ENCODE measurements at places on chromosomes 13 and 19.
A peak's percentile ranks its signal among the peaks of the same experiment; 100 is the strongest.

DNA sequence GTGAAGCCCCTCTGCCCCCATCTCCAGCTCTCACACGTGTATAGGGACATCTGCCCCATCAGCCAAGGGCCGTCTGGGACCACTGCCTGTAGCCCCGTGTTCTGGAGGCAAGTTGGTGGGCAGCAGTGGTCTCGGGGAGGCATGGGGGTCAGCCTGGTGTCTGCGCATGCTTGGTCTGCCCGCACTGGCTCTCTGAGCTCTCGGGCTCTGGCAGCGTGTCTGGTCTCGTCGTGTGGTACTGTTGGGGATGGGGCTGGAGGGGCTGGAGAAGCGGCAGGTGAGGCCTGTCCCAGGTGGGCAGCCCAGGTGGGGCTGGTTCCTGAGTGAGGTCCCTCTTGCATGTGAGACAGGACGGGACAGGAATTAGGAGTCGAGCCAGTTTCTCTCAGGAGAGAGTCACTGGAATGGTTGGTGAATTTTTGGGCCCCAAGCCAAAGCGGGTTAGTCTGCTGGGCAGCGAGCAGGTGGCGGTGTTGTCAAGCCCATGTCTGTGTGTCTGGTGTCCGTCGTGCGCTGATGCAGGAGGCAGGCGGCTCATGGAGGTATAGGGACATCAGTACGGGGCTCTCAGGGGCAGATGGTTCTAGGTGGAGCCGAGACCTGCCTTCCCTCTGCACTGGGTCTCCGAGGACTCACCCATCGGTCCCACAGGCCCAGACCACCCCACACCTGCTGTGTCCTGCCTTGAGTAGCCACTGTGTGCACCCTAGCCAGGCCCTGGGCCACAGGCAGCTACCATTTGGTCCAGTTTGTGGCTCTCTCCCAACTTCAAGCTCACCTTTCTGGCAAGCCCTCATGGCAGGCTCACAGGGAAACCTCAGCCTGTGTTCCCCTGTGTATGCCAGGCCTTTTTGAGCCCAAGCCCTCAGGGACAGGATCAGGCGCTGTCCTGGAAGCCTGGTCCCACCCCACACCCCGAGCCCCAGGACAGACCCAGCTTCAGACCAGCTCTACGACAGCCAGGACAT lies 18.2 kb downstream of the COMP start:
- no peak for DNase-seq

DNA sequence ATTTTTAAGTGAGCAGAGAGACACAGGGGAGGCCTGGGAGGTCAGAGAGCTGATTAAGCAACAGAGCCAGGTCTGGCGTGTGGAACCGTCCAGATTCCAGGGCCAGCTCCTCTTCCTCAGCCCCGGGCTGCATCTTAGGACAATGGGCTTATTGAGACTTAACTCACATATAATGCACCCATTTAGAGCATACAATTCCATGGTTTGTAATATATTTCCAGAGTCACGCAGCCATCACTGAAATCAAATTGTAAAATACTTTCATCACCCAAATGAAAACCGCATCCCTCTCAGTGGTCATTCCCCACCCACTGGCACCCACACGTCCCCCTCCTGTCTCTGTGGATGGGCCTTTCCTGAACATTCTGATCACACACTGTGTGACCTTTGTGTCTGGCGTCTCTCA lies 2.1 kb upstream of the HMG20B start:
- peak; percentile 87 for DNase-seq

GRCh38 chr19:18995804-18996241 lies 37.5 kb downstream of the SUGP2 start:
- peak; percentile 95 for DNase-seq

GRCh38 chr13:49610176-49610575 lies 18.1 kb upstream of the ARL11 start:
- DNase-seq, result no peak

- DNase-seq, result peak; percentile 98
Measured at GRCh38 chr19:16327911-16328823, 3.5 kb downstream of the KLF2 start.

DNA sequence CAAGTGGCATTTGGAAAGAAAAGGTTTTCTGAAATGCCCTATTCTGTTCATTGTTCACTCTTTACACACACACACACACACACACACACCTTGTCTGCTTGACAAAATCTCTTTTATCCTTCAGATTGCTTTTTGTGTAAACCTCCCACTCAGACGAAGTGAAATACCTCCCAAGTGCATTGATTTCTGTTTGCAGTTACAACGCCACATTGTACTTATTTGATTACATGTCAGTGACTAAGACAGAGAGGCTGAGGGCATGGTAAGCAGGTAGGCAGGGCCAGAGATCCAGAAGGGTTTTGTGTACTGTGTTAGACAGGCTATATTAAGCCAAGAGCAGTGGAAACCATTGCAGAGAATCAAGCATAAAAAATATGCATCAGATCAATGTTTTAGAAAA lies 561.8 kb downstream of the GPC6 start:
- DNase-seq, result no peak

GRCh38 chr13:32553720-32554119 lies 15.1 kb upstream of the N4BP2L2 start:
- DNase-seq, result no peak

DNA sequence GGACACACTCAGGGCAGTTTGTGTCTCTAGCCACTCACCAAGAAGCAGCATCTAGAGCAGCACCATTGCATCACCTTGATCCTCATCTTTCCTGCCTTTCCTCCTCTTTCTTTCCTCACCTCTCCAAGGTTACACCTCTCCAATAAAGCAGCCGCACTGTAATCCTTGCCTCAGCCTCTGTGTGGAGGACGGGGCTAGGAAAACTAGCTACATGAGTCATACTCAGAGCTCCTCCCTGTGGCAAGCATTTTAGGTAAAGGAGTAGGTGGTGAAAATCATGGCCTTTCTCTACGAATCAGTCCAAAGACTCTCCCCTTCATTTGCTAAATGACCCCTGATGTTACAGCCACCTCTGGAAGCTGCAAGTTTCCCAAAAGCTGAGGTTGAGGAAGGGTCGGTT lies 108.9 kb downstream of the DNAJC15 start:
- DNase-seq, result no peak

- no peak for DNase-seq
Measured at GRCh38 chr19:22523940-22524339, 101.8 kb upstream of the ZNF98 start.

- no peak for DNase-seq
Measured at GRCh38 chr13:102944821-102945220, 99.0 kb downstream of the ERCC5 start.

- DNase-seq, result no peak
Measured at GRCh38 chr19:46180701-46181387, 32.8 kb downstream of the IGFL2 start.

- no peak for DNase-seq
Measured at GRCh38 chr13:28942906-28943305, 122.8 kb downstream of the MTUS2 start.

DNA sequence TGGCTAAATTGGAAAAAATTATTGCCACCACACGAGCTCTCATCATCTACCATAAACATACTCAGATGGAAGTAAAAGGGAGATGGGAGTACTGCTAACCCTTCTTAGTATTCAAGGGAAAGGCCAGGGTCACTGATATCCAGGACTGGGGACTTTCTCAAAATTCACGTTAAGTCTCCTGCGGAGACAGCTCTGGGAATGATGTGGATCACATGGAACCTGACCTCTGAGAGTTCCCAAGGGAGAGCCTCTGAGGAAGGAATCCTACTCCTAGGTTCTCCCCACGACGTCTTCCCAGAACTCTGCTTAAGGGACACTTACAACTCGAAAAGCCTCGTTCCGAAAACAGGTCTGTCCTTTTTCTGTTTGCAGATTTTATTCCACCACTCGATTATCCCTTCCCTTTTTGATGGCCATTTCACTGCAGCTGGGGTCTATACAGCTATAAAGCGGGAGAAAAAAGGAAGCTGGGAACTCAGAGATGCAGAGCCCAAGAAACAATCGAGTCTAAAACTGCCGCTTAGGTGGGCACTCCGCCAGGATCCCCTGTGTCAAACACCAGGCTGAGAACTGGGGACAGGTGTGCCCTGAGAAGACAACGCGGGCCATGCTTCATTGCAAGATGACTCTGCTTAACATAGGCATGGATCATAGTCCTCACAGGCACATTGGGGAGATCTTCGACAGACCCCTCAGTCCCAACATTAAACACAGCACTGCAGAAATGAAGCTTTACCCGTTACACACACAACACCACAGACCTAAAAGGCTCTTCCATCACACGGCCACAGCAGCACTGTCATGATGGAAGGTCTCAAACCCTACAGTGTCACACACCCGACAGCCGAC lies 823 bp upstream of the ZNF567 start:
- DNase-seq, result no peak

DNA sequence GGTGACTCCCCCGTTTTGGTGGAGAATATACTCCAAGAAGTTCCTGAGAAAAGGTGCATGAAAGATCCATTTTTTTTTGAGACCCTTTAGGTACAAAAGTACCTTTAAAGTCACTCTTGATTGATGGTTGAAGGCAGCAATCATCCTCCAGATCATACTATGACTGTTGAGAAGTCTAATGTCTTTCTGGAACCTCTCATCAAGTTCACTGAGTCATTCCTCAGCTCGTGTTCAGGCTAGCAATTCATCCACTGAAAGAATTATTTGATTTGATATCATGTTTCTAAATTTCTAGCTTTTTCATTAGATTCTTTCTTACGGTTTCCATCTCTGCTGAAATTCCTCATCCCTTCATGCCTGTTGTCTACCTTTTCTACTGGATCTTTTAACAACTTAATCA lies 65.1 kb upstream of the GJB6 start:
- DNase-seq, result no peak

DNA sequence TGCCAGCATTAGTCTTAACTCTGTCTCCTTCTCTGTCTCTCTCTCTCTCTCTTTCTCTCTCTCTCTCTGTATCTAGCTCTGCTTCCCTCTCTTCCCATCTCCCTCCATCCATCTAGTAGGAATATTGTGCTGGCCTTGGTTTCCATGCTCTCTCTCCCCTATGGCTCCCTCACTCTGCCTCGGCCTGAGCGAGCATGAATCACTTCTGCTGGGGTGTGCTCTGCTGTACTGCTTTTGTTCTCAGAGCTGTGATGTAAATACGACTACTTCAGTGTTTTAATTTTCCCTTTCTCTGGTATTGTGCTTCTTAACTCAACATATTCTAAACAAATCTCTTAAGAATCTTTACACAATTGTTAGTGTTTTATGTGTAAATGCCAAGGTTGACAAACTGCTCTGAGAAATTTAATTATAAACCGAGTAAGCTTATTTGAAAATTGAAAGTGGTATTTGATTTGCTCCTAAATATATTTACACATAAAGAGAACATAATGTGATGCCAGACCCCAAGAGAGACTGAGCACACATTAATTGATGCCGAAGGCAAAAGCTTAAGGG lies 211.5 kb upstream of the KL start:
- no peak for DNase-seq

- DNase-seq, result no peak
Measured at GRCh38 chr19:2271234-2272103, 10.5 kb downstream of the PEAK3 start.

- peak; percentile 78 for DNase-seq
Measured at GRCh38 chr13:31111136-31111535, 50.6 kb downstream of the HSPH1 start.

GRCh38 chr19:38319421-38320258 lies at the start of gene KCNK6:
Gene KCNK6 (plus strand): TSS chr19:38319845. CDS start chr19:38319951, 106 bp downstream.
- DNase-seq, result peak; percentile 47

- DNase-seq, result no peak
Measured at GRCh38 chr13:42255886-42256285, 16.1 kb upstream of the AKAP11 start.

GRCh38 chr13:114143806-114144605 lies 11.6 kb upstream of the RASA3 start:
- DNase-seq, result no peak

DNA sequence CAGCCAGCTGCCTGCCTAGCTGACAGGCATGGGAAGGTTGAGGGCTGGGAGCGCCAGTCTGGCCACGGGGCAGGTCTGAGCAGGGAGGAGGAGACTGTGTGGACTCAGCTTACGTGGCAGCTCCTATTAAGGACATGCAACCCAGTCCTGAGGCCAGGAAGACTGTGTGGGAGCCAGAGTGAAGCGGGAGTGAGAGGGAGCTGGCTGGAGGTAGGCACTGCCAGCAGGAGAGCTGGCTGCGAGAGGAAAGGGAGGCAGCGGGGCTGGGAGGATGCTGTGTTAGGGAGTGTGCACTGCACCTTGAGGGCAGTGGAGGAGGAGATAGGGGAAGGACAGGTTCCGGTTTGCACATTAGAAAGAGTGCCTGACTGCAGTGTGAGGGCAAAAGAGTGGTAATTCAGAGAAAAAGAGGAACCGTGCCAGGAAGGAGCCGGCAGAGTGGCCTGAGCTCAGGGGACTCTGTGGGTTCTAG lies 99.2 kb downstream of the SLC7A1 start:
- peak; percentile 61 for DNase-seq

DNA sequence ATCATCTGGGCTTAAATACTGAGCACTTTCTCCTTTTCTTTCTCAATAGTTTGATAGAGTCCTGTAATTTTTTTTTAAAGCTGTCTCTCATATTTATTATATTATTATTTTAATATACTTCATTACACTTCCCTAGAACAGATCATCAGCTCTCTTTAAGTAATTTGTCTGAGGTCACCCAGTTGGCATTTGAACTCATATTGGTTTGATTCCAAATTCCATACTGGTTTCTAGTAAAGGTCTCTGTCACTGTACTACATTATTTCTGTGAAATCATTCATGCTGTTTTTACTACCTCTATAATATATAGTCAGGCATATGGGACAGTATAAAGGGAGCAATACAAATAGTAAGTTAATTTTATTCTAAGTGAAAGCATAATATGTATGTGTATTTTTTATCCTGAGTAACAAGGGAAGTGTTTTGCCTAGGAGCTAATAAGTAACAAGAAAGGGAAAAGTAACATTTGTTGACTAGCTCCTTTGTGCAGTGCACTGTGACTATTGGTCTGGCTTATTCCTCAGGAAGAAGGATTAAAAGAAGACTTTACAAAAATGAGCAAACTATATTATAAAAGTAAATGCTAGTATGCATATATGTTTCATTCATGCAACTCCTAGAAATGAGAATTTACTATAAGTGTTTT lies 14.3 kb downstream of the LPAR6 start:
- no peak for DNase-seq

- DNase-seq, result no peak
Measured at GRCh38 chr13:45592758-45593157, 22.8 kb downstream of the ERICH6B start.

GRCh38 chr19:38362076-38362945 lies 12.1 kb upstream of the PSMD8 start:
- peak; percentile 85 for DNase-seq

DNA sequence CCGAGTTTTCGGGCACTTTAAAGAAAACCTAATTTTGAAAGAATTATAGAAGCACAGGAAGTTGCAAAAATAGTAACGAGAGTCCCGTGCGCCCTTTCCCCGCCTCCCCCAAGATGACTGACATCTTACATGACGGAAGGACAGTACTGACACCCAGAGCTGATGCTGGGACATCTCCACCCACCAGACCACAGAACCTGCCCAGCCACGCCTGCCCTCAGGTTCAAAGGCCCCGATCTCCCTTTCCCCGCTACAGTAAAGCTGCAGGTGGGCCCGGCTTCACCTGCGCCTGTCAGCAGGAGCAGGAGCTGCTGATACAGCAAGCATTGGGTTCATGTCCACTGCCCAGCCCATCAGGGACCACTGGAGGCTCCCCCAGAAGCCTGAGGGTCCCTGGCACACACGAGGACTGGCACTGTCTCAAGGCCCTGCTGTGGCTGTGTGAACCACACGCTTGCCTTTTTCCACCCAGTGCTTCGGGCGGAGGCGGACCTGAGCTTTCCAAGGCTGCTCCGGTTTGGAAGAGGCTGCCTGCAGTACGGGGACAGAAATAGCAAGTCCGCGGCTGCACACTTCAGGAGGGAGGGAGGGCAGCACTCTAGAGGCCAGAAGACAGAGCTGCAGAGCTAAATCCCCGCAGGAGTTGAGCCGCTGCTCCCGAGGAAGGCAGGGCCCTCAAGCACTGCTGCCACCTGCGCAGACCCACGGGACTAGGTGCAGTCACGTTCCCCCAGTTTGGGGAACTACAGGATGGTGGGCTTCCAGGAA lies 8.7 kb downstream of the MAP2K2 start:
- peak; percentile 62 for DNase-seq

Data from inflammatory macrophage (primary cell).